Suprapubic skin (tissue), 4 donors: ENCODE measurements at places on chromosomes 2 and 18. TPM values are rescaled to one million over a fixed set of nuclear protein-coding genes. Genes with fewer than 3 reads are reported as not detected.

CCBE1 gene
- total RNA-seq = 1.8 TPM

HDLBP gene
- total RNA-seq = 263 TPM

SDC1 gene
- total RNA-seq = 549 TPM

GALR1 gene
- not detected for total RNA-seq

EIPR1 gene
- total RNA-seq = 29.2 TPM

TRIM43 gene
- not detected for total RNA-seq

ZNF396 gene
- total RNA-seq = 1.0 TPM

RBM43 gene
- total RNA-seq = 3.5 TPM

AQP12B gene
- total RNA-seq = not detected

TUBB8B gene
- not detected for total RNA-seq

TCF23 gene
- total RNA-seq = 0.11 TPM

RMDN2 gene
- total RNA-seq = 6.3 TPM

MALL gene
- 49.0 TPM for total RNA-seq

AP1S3 gene
- 3.4 TPM for total RNA-seq

EPHA4 gene
- 69.7 TPM for total RNA-seq

DUSP11 gene
- 58.6 TPM for total RNA-seq

OR6B2 gene
- not detected for total RNA-seq

C1QL2 gene
- total RNA-seq = not detected

CHRND gene
- total RNA-seq = not detected

ZNF804A gene
- total RNA-seq = not detected
